ENCODE measurements at places on chromosomes 7 and 10.

DNA sequence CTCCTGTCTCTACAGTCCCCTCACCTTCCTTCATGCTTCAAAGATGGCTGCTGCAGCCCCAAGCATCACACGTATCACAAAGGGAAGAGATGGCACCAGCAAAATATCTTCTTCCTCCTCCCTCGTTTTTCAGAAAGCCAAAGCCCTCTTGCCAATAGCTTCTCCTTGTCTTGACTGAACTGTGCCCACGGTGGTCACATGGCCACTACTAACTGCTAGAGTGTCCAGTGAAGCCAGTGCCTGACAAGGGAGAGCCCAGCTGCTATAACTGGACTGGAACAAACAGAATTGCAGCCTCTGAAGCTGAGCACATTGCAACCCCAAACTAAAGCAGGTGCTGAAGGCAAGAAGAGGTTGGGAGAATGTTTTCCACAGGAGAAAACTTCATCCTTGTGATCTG is 120.8 kb upstream of the RET start:
- no peak for DNase-seq

DNA sequence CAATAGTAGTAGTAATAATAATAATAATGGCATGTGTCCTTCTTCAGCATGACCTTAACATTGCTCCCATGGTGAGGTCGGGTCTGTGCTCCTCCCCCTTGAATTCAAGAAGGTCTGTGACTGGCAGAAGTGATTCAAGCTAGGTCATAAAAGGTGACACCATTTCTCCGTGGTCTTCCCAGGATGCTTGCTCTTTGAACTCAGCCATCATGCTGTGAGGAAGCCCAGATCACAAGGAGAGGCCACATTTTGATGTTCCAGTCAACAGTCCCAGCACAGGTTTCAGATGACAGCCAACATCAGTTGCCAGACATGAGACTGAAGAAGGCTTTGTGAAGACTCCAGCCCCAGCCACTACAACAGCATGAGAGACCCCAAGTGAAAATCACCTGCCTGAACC is 83.9 kb downstream of the SEPTIN14 start:
- no peak for DNase-seq

DNA sequence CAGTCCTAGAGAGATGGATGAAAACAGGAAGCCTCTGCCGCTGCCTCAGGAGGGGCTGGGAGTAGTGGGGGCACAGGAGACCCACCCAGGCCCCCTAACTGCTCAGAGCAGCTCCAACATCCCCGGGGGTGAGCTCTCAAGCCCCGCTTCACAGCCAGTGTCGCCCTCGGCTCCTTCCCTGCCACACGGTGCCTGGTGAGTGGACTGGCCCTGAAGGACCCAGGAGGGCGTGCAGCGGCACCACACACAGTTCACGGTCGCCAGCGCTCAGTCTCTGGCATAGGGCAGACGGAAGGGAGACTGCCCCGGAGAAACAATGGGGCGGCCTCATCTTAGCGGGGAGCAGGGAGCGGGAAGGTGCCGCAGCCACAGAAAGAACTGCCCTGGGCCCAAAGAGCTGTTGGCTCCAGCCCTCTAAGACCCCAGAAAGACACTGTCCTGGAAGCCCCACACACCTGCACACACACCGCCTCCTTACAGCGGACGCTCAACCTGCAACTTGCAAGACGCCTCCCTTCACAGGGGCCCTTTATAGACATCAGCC is 1.2 kb downstream of the CLDN15 start:
- DNase-seq, result no peak

- no peak for DNase-seq
These were observed 600.6 kb downstream of the DNAJB6 start for GRCh38 chr7:157937406-157937805.

DNA sequence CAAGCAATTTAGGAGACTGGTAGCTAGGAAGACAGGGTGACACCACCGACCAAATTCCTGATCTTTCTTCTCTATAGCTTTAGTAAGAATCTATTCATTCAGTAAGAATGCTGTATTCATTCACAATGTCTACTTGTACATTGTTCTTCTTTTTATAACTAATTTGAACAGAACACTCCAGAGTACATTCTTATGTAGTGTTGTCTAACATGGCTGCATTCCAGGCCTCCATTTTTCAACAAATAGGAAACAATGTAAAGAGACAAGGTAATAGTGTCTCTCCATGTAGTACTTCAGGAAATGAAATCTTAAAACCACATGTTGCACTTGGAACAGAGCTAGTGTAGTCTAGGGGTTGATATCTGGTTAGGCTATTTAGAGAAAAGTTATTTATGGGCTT is 1.8 kb downstream of the VCL start:
- DNase-seq, result no peak

GRCh38 chr10:62619413-62619738 is 185.1 kb upstream of the ADO start:
- DNase-seq, result no peak

DNA sequence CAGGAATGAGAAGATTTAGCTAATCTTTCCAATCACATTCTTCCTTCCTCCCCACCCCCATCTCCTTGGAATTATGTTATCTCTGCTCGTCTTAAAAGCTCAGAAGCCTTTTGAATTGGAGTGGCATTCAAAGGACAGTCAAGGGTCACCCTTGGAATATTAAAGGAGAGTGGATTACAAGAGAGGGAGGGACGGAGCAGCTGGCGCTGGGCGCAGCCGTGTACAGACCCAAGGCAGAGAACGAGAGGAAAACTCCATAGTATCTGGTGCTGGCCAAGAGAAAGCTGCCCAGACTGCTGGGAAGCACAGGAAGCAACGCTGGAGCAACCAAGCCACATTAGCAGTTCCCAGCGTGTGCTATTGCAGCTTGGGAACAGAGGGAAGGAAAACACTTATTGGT is 95.7 kb downstream of the POU6F2 start:
- DNase-seq, result no peak

GRCh38 chr10:76430061-76430645 is 998.7 kb downstream of the LRMDA start:
- no peak for DNase-seq

DNA sequence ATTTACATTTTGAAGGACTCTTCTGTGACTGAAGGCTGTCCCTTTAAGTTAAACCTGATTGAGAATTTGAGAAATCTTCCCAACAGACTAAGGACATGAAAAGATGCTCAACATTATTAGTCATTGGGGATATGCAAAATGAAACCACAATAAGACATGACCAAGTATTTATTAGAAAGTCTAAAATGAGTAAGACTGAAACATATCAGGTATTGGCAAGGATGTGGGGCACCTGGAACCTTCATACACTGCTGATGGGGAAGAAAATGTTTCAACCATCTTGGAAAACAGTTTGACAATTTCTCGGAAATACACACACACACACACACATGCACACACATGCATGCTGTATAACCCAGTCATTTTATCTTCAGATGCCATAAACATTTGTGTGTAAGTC is 132.1 kb upstream of the CDK6 start:
- no peak for DNase-seq

DNA sequence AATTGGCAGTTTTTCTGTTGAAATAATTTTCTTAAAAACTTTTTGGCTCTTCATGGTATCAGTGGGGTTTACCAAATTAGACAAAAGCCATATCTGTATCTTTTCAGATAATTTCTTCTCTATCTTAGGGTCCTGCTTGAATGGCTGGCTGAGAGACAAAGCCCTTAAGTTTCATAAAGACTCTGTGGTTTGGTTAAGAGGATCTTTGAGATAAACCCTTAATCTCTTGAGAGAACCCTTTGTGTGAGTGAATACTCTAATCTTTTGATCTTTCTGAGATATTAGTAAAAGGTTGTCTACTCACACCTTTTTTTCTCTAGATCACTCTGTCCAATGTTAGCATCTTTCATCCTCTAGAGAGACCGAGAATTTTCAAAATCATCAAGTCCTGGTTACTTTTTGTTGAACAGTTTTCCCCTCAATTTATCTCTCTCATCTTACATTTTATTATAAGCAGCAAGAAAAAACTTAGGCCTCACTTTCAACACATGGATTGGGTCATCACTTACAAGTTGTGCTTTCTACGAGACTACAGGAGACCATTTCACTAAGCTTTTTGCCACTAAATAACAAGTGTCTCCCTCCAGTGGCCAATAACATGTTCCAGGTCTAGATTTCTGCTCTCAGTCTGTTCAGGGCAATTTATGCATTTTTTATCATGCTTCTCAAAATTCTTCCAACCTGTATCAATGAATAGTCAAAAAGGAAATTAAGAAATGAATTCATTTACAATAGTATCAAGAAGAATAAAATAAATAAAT is 28.4 kb downstream of the DNAJC9 start:
- no peak for DNase-seq

DNA sequence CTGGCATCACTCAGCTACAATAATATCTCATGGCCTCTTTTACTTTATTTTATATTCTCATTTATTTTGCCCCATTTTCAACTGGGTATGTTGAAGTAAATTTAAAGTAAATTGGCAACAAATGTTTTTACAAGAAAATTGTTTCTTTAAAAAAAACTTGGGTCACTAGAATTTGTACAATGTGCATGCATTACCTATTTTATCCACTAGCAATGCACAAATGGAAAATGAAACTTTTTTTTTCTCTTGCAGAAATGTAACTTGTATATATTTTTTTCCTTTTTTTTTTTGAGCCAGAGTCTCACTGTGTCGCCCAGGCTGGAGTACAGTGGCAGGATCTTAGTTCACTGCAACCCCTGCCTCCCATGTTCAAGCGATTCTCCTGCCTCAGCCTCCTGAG is 10.3 kb upstream of the H2AZ2 start:
- no peak for DNase-seq

DNA sequence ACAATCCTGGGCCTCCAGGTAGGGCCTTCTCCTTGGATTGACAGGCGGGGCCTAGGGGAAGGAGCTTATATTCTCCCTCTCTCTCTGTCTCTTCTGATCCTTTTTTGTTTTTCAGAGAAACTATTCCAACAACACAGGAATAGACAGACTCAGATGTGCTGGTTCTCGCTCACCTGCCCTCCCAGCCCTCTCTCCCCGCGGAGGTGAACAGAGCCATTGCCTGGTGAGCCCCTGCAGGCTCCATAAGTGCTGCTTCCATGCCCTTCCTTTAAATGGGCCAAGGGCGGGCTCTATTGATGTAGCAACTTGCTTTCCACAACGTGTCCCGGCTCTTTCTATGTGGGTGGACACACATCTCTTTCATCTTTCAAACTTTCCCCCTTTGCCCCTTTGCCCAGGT is 47.2 kb upstream of the IGFBP3 start:
- DNase-seq, result no peak

- DNase-seq, result no peak
These were observed 109.9 kb downstream of the JCAD start for GRCh38 chr10:29949411-29950011.

DNA sequence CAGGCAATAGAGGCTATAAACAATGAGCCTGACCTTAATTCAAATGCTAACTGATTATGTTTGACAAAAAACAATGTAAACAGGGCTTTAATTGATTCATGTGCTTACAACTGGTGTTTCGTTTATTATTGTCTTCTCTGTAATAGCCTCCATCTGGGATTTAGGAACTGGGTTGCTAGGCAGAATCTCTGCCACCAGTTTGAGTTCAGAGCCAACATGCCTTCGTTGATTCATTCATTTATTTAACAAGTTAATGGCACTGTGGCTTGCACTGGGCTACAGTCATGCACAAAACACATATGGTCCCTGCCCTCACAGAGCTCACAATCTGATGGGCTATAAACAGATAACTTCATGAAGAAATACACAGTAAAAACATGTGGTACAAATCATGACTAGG is 19.6 kb upstream of the CDHR3 start:
- no peak for DNase-seq

- peak; percentile 88 for DNase-seq
These were observed 56.2 kb upstream of the TM9SF3 start for GRCh38 chr10:96642973-96643372.

- no peak for DNase-seq
These were observed 239.7 kb upstream of the INHBA start for GRCh38 chr7:41942468-41943093.

DNA sequence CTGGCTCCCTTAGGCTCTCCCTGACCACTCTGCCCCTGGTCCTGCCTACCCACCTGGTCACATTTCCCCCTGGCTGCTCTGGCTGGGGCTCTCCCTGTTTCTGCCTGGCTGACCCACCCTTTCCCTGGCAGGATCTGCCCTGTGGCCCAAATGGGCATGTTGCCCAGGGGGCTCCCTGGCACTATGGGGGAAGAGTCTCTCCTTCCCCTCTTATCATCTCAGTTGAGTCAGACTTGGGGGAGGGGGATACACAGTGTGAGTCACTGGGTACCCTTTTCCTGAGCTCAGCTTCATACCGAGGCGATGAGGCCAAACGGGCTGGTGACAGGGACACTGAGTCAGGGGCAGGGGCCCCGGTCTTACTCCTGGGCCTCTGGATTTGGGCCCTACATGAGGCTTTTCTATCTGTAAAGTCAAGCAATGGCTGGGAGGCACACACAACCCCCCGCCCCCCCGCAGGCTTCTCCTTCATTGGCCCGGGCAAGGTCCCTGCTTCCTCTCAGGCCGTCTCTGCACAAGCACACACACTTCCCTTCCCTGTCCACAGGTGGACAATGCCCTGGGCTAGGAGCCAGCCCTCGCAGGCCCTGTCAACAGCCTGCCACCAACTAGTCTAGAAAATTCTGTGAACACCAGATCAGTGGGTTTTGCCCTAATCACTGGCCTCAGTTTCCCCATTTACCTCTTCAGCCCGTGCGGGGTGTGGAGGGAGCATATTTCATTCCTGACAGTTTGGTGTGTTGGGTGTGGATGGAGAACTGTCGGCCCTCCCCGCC is 627 bp upstream of the FLNC start:
- no peak for DNase-seq

DNA sequence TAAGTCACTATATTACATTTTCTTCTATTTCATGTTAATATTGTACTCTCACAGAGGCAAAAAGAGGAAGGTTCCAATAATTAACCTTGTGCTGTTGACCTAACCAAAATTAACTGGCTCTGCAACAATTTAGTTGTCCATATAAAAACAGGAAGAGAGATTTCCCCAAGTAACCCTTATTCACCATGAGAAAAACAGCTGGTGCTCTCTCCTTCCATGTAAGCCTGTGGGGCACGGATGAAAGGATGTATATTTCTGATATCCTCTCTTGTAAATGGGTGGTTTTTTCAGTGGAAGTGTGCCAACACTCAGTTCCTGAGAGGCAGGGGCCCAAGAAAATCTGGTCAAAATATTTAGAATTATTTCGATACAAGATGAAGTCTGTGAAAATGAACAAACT is 358.1 kb downstream of the CRPPA start:
- DNase-seq, result no peak

DNA sequence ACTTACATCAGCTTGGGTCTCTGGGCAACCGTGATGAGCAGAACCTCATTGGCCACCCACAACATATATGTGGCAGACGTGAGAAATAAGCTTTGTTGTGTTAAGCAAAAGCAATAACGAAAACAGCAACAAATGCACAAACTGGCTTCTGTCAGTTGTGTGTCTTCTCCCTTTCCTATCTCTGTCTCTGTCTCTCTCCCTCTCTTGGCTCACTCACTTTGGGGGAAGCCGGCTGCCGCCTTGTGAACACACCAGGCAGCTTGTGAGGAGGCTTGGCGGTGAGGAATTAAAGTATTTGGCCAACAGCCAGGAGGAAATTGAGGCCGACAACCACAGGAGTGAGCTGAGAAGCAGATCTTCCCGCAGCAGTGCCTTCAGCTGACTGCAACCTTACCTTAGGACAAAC is 21.9 kb upstream of the CDCA7L start:
- DNase-seq, result no peak

GRCh38 chr10:5079836-5080235 is 14.4 kb upstream of the AKR1C3 start:
- no peak for DNase-seq

- no peak for DNase-seq
These were observed 47.0 kb downstream of the DENND2A start for GRCh38 chr7:140593672-140593982.

- no peak for DNase-seq
These were observed 248.4 kb downstream of the BMPER start for GRCh38 chr7:34153656-34154270.

GRCh38 chr7:78232806-78233205 is 434.2 kb downstream of the PHTF2 start:
- no peak for DNase-seq
